T-helper 9 cell (primary cell): ENCODE measurements at places on chromosomes 11 and 22.

GRCh38 chr11:110463153-110463552 lies 33.4 kb downstream of the FDX1 start:
- no peak for DNase-seq

DNA sequence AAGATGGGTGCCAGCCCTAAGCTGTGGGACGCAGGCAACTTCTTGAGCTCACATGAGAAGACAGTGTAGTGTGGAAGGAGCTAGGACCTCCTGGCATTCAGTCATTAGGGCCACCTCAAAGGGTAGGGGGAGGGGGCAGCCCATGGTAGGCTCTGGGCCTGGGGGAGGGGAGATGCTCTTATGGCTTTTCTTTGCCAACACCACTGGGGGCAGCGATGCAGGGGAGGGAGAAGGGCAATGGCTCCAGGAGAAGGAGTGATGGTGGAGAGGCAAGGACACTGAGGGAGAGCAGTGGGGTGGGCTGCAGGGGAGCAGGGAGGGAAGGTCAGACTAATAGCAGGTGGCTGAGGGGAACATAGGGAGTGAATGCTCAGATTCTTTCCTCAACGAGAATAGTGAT lies 63.3 kb upstream of the SUSD2 start:
- DNase-seq = no peak

DNA sequence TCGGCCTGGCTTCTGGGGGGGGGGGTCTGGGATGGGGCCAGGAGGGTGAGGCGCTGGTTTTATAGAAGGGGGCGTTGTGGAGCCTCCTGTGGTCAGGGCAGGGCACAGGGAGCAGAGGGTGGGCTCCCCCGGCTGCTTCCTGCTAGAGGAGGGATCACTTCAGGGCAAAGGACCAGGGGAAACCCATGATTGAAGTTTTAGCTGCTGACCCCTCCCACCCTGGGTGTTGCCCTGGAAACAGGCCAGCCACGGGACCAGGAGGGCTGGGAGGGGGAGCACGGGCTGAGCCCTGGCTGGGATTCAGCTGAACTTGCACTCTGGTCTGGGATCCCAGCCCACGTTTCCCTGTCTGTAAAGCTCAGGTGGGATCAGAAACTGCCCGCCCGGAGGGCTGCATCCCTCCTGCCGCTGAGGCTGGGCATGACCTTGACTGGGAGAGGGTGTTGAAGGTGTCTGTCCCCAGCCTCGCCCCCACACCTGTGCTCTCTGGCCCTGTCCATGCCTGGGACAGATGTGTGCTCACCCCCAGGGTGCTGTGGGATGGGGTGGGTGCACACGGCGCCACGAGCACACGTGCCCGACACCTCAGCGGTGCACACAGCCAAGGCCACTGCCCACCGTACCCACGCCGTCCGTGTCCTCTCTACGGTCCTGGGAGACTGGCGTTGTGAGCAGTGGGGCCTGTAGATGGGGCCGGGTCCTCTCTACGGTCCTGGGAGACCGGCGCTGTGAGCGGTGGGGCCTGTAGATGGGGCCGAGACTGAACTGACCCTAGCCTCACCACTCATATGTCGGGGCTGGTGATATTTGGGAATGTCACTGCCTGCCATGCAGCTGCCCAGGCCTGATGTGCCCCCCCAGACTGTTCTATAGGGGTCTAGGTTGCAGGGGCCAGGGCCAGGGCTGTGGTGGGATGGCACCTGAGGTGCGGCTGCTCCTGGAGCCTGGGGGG lies 2.3 kb downstream of the TSPAN4 start:
- no peak for DNase-seq

GRCh38 chr11:130612291-130612851 lies 163.9 kb downstream of the ADAMTS15 start:
- no peak for DNase-seq

DNA sequence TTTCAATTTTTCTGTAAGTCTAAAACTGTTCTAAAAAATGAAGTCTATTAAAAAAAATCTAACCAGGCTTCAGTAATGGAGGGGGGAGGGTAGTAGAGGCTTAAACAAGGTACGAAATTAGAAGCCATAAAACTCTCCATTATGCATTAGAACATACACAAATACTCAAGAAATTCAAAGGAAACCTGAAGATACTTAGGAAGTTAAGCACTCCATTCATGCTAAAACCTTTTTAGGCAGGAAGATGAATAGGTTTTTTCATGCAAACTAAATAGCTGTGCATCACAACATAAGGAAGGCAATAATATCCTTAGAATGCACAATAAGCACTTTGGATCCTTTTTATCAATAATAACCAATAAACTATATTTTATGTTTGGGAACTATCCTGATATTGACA lies 2.4 kb downstream of the RAB6A start:
- DNase-seq = no peak

DNA sequence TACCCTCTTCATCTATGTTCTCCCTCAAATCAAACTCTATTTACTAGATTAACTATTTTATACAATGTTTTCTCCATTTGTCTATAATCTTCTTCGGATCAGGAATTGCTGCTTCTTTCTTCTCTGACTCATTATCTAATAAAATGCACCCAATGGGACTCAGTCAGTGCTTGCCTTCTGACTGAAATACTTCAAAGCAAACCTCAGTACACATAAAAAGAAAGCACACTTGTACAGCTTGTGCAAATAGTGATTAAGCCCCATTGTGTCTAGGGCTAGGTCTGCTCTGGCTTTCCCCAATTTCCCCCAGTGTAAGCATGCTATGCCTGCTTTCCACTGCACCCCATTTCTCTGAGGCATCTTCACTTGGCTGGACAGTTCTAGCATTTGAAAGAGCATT lies 118.6 kb upstream of the C11orf87 start:
- no peak for DNase-seq

GRCh38 chr11:118052581-118053206 lies 24.2 kb upstream of the TMPRSS4 start:
- no peak for DNase-seq

DNA sequence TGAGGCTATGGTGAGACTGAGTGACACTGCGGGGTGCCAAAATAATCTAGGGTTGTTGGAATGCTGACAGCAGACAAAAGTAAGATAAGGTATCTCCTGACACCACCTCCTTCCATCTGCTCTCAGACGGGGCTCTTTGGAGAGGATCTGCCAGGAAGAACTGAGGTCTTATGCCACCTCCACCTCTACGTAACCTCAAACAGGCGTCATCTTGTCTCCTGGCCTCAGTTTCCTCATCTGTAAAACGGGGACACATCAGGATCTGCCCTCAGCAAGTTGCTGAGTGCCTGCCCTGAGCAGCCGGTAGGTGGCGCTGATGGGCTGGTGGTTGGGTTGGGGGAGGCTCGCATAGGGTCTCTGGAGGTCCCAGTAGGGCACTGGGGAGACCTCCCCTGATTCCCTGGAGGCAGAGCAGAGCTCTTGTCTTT lies 1.7 kb upstream of the MYEOV start:
- peak; percentile 56 for DNase-seq

DNA sequence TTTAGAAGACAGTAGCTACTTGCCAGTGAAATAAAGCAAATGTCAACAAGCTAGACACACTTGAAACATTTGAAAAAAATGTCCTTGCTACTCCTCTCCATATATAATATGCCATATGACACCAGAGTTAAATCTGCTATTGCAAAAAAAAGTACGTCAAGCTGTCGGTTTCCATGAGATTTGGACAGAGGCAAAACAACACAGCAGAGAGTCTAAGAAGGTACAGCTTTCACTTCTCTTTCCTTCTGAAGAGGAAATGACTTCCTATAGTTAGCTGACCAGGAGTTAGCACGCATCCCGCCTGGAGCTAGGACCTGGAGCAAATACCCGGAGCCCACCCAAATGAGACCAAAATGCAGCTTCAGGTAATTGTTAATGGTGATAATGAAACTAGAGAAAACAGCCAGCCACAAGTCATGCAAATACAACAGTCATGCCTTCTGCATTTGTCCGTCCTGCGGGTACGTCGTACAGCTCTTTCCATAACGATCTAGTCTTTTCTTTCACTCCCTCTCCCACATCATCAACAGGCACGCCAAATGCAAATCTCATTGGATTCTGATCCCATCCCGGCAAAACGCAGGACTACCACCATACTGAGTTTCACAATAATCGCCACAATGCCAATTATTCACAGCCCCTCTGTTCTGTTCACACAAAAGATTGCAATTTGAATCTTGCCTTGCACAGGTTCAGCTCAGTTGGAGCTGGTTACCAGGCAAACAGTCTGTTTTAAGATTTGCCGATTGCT lies 395.0 kb upstream of the CCDC90B start:
- DNase-seq = no peak

DNA sequence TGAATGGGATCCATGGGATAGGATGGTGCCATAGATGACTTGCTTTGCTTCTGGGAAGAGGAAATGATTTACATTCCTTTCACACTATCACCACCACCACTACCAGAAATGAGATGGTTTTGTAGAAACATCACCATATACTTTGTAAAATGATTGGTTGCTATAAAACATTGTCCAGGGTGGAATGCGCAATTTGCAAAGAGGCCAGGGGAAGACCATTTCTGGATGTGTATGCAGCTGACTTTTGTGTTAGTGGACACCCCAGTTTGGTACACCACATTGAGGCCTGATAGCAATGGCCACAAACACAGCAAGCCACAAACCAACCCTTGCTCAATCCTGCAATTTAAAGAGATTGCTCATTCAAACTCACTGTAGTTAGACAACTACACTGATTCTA lies 56.7 kb upstream of the RCN1 start:
- no peak for DNase-seq

GRCh38 chr11:42840176-42840829 lies 471.5 kb upstream of the API5 start:
- no peak for DNase-seq

- DNase-seq = no peak
Observed at GRCh38 chr11:21933095-21933494, 259.8 kb upstream of the ANO5 start.

- DNase-seq = no peak
Observed at GRCh38 chr11:64028398-64029115, 7.2 kb upstream of the FLRT1 start.

DNA sequence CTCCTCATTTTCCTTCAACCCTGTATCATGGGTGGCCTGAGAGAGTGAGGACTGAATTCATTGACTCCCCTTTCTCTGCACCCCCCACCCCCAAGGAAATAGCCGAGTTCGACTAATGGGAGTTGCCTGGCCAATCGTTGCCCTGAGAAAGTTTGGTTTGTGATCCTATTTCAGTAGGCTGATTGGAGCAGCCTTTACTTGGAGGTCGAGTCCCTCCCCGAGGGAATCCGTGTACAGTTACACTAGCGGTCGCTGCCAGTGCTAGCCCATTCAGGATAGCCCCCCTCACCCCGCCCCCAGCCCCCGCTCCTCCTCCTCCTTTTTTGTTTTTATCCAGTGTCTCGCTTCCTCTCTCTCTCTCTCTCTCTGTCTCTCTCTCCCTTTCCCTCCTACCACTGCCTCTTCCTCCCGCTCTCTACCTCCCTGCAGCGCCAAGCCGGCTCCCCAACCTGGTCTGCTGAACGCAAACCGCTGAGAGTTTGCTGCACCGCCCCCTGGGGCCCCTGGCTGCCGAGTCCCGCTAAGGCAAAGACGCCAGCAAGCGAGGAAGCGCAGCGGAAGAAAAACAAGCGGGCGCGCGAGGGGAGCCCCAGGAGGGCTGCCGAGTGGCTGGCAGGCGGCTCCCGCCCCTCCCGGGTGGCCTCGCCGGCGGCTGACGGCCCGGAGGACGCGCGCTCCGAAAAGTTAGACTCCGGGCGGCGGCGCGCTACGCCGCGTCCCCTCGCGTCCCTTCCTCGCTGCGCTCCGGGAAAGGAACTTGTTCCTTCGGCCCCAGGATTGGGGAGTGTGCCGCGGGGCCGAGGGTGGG lies at the start of gene GRAMD1B:
TSS of gene GRAMD1B (plus strand) at position 357 of the 808 bp plus-strand sequence. CDS start 524 bp downstream, outside the sequence.
- DNase-seq = peak; percentile 63

DNA sequence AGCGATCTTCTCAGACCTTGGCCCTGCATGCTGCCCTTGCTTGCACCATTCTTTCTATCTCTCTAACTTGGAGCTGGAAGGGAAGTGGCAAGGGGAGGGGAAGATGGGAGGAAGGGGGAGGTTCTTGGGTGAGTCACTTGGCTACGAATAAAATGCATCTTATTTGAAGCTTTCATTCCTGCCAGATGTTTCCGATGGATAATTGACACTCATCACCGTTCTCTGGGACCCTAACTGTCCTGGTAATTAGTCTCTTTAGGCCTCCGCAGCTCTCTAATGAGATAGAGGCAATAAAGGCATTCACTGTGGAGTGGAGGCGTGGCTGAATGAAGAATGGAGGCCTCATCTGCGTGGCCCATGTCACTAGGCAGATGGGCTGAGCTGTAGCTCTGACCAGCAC lies 960.1 kb downstream of the NTM start:
- no peak for DNase-seq

DNA sequence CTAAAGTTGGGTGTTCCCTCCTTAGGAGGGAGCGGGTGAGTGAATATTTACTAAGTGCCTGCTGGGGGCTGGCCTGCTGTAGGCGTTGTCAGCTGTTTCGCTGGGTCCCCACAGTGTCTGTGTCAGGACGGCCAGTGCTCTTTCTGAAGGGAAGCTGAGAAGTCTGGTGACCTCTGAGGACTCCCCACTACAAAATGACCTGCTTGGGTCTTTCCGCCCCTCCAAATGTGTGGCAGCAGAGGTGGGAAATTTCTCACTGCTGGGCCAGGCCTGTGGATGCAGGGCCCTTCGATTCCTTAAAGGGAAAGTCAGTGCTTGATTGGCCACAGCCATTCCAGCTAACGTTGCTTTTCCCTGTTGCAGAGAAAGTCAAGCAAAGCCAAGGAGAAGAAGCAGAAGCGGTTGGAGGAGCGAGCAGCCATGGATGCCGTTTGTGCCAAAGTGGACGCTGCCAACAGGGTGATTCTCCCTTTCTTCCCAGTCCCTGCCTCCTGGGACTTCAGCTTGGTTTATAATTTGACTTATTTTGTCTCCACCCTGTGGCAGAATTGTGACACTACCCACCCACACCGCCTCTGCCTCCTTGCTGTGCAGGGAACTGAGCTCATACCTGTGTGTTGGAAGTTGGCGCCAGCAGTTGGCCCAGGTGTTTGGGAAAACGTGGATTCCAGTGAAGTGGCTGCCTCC lies 6.8 kb downstream of the NAA40 start:
- DNase-seq = peak; percentile 28

GRCh38 chr11:17538731-17539130 lies 5.5 kb downstream of the USH1C start:
- no peak for DNase-seq

GRCh38 chr11:8095371-8095770 lies 14.4 kb downstream of the TUB start:
- DNase-seq = no peak

- DNase-seq = no peak
Observed at GRCh38 chr11:81286959-81287358, 1446.7 kb downstream of the FAM181B start.

- DNase-seq = no peak
Observed at GRCh38 chr11:66987924-66988637, 13.0 kb downstream of the C11orf86 start.

DNA sequence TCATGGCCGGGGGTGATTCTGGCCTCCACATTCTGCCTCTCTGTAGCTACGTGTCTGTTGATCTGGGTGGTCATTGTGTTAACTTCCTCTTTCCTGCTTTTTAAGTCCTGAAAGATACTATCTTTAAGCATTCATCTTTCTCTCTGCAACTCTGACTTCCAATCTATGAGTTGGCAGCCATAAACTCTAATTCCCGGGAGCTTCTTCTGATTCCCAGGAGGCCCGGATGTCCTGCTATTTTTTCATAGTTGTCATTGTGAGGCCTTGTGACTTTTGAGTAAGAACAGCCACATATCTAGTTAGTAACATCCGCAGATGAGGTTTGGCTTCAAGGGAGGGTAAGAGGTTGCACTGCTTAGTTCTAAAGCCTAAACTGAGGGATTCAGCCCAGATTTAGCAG lies 107.8 kb downstream of the SYN3 start:
- DNase-seq = no peak
